ENCODE measurements at places on chromosomes 2 and 18.

DNA sequence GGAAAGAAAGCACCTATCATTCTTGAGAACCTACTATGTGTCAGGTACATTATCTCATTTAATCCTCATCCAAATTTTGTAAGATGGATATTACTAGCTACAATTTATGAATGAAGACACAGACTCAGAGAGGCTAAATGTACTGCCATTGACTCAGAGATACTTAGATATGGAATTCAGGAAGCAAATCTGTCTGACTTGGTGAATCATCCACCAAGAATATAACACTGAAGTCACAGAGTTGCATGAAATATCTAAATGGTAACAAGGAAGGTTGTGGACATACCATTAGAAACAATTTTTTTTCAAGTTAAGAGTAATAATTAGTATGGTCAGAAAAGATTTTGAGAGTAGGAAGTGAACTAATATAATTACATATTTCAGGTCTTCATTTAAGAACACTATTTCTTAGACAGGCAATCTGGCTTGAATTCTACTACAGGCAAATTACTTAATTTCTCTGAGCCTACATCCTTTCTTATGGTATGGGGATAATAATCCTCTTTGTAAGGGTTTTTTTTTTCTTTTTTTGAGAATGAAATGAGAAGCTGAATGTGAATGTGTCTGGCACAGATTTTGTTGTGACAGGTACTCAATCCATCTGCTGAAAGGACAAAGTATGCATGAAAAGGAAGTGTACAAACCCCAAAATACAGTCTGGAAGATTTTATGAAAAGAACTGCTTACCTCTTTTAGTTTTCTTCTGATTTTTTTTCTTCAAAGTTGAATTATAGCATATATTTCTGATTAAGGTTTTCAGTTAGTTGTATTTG lies 14.8 kb upstream of the C2orf66 start:
- no peak for DNase-seq

- no peak for DNase-seq
These were observed 52.4 kb downstream of the MYO5B start for GRCh38 chr18:50142441-50143120.

- DNase-seq: no peak
These were observed 238.1 kb downstream of the SEPTIN10 start for GRCh38 chr2:109375656-109376055.

- no peak for DNase-seq
These were observed 141.9 kb upstream of the ID2 start for GRCh38 chr2:8539743-8540551.

DNA sequence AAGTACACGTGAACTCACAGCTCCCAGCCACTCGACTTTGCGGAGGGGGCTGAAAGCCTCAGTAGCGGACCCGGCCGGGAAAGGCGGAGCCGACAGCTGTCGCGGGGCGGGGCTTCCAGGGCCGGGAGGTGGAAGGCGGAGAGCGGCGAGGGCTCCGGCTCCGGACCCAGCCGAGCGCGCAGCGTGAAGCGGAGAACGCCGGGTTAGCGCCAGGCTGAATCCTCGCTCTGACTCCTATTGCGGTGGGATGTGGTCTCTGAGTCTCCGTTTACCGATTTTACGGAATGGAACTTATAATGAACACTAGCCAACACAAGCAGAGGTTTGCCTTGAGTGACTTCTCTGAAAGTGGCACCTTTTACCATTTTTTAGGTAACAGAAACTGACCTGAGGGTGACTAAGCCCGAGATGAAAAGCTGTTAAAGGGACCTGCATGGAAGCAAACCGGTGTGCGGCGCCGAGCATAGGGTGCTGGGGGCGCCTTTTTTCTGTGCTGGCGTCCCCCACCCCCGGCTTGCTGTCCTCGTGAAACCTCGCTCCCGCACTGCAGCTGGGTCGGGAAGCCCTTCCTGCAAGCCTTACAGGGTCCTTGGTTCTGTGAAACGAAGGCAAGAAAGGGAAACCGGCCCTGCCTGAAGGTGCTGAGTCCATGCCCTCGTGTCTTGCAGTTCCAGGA lies 72.9 kb downstream of the EN1 start:
- peak; percentile 29 for DNase-seq

DNA sequence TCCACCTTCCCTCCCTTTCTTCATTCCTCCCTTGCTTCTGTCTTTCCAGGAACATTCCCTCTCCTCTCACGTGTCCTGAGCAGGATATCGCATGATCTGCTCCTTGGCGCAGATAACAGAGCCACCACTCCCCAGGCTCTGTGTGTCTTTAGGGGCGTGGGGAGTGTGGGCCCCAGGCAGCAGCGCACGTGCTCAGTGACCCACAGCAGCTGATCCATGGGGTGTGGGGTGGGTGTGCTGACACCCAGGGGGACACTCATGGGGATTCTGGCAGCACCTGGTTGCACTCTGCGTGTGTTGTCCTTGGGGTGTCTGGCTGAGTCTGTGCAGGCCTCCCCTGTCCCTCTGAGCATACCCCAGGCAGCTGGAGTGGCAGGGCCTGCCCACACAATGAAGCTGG lies 9.9 kb upstream of the FOSL2 start:
- no peak for DNase-seq

DNA sequence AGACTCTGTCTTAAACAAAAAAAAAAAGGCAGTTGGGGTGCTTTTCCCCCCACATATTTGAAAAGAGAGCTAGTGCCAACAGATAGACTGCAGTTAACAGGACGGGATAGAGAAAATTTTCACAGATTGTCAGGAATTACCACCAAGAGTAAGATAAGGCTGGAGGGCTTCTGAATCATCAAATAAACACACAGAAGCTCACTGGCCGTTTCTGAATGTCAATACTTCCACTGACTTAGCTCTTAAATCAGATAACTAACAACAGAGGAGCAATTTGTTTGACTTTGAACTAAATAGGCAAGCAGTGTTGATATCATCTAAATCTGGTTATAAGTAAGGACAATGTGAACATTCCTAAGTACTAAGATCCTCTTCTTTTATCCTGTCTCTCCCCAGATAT lies 34.7 kb downstream of the PIEZO2 start:
- no peak for DNase-seq
